ENCODE measurements at places on chromosomes 7 and 10.

DNA sequence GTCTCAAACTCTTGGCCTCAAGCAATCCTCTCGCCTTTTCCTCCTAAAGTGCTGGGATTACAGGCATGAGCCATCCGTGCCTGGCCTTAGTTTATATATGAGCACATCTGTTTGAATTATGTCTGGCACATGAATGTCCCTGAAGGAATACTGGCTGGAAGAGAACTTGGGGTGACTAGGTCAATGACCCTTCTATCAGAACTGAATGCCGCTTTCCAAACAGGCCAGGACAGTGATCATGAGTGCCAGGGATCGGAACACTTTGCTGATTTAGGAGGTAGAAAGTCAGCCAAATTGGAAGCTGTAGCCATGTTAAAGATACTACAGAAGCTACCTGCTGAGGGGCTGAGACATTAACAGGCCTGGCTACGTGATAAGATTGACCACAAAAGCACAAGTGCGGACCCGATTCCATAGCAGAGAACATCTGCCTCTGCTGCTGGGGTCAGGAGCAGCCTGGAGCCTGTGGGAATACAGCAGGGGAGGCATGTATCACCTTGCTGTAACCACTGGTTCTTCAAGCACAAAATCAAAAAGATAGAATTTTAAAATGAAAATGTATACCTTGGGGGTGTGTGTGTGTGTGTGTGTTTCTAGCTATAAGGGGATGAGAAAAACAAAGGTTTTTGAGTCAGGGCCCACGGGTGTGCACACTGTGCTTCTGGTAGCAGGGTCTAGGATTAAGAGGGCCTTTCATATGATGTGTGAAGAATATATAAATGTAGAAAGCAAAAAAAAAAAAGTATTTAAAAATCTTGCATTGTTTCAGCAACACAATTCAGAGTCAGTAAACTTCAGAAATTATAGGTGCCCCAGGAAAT is 293.7 kb downstream of the BBS9 start:
- no peak for DNase-seq

- no peak for DNase-seq
These were observed 41.1 kb downstream of the COBL start for GRCh38 chr7:51275532-51275931.

GRCh38 chr10:127833804-127834203 is 58.9 kb downstream of the CLRN3 start:
- DNase-seq, result no peak

- DNase-seq, result no peak
These were observed 3.0 kb upstream of the HABP2 start for GRCh38 chr10:113549856-113550255.

- no peak for DNase-seq
These were observed 75.9 kb downstream of the ELMO1 start for GRCh38 chr7:37372750-37373149.

DNA sequence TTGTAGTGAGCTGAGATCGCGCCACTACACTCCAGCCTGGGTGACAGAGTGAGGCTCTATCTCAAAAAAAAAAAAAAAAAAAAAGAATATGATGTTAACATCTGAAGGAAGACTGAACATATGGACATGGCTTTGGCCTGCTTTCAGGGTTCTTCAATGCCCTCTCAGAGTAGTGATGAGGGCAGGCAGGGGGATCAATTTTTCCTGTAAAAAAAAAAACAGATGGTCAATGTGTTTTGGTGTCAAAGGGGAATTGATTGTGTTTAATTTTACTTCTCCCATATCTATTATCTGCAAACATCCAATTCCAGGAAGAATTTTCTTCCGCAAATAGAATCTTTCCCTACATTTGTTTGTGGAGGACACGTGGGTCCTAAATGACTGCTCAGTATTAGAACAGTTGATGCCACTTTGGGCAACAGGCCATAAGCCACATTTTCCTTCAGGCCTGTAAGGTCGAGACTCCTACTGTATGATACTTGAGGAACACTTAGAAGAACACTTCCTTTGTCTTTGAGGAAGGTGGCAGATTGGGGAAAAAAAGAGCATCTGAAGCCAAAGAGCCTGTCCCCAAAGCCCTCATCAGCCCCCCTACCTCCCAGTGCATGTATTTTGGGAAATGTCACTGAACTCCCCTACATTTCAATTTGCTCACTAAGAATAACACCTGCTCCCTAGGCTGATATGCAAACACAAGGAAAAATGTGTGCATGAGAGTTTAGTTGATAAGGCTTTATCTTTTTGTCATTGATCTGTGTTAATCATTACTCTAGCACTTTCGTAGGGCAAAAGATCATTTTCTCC is 28.3 kb downstream of the MGAM2 start:
- DNase-seq, result no peak

DNA sequence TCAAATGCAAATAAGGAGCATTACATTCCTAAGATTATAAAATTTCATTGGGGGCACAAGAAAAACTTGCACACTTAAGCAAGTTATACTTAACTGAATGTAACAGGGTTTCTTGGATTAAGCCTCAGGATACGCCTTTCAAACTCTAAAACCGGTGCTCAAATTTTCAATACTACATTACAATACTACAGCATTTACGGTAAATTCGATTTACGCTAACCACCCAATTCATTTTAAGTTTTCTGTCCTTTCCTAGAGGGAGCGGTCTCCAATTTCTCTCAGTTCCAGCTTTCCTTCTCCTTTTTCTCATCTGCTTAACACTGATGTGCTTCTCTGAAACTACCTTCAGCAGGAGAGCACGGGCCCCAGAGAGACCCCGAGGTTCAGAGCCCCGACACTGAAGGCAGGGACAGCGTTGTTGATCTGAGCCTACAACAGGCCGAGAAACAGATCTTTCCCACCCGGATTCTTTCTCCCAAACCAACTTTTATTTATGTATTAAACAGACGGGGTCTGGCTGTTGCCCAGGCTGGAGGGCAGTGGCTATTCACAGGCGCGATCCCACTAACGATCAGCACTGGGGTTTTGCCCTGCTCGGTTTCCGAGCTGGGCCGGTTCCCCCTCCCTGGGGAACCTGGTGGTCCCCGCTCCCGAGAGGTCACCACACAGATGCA is 798 bp downstream of the ZNF425 start:
- no peak for DNase-seq

- no peak for DNase-seq
These were observed 2.5 kb downstream of the GRK5 start for GRCh38 chr10:119209736-119210355.

DNA sequence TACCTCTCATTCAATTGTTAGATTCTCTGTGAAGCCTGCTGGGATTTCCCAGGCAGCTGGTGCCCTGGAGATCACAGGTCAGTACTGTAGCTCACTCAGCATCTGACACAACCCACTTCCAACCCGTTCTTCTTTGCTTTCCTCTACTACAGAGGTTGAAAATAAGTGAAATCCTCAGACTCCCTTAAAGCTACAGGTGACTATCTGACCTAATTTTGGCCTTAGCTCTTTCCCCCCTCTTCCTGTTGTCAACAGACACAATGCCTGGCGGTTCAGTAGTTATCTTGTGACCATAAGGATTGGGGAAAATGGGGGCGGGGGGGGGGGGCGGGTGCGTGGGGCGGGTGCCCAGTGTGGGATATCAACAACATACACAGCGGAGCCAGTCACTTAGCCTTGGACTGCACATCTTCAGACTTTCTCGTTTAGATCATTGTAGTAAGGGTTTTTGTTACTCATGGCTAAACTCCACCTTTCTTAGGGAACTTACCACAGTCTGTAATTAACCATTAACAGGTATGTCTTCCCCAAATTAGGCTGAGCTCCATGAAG is 37.8 kb downstream of the MTPN start:
- no peak for DNase-seq

GRCh38 chr7:131723926-131724325 is 167.5 kb upstream of the PODXL start:
- DNase-seq, result no peak

GRCh38 chr7:110593355-110593754 is 497.6 kb upstream of the LRRN3 start:
- DNase-seq, result no peak

DNA sequence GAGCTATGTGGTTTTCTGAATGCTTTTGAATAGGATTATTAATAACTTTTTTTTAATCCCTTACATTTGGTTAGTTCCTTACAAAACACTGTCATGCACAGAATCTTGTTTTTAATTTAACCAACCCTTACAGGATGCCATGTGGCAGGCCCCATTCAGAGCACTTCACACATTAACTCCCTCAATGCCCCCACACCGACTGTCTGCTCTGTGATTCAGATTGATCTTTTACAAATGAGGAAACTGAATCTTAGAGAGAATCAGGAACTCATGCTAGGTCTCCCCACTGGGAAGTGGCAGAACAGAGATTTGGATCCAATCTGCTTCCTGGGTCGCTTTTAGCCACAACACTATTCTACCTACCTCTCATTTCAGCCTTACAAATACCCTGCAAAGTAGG is 195.8 kb upstream of the NPVF start:
- DNase-seq, result no peak

- no peak for DNase-seq
These were observed 3.9 kb downstream of the CH25H start for GRCh38 chr10:89203237-89203636.

- no peak for DNase-seq
These were observed 4.9 kb upstream of the CLDN3 start for GRCh38 chr7:73774923-73775322.

- no peak for DNase-seq
These were observed 4.8 kb upstream of the ACTA2 start for GRCh38 chr10:88957381-88957780.

DNA sequence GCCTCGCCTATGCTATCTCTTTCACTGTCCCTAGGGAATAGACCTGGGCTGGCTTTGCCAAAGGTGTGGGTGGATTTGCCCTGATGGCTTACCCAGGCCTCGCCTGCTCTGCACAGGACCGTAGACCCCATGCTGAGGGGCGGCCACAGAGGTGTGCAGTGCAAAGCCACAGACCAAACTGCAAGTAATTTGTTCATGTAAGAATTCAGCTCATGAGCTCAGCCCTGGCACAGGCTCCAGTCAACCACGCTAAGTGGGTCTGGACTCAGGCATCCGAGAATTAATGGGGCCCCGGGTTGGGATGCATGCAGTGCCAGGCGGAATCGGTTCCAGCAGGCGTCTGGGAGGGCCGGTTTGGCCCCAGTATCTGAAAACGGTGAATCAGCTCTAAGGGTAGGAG is 445.2 kb downstream of the DNAJB6 start:
- no peak for DNase-seq

DNA sequence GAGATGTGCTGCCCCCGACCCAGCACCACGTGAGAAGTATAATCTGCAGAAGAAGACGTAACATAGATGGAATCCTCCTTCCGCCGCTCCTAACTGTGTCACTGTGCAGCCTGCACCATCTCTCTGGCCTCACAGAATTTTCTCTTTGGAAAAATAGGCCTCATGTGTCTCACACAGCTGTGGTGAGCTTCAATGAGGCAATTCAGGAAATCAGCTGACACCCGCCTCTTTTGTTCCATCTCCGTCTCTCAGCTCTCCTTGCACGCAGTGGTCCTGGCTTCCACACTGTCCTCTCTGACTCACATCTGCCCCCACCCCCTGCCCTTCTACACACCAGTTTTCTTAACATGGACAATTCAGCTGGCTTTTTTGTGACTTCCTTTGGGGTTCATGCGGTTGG is 7.2 kb downstream of the C10orf90 start:
- DNase-seq, result peak; percentile 2

Measured in stimulated activated CD4-positive, alpha-beta T cell treated with anti-CD3 and anti-CD28 coated beads, Interleukin-2, amount 100 ng/mL, for 24 hours (primary cell).